Muscle of leg (tissue), 16 donors: ENCODE measurements at places on chromosomes 1 and 21. TPM values are rescaled to one million over a fixed set of nuclear protein-coding genes. Genes with fewer than 3 reads are reported as not detected.

- no peak for DNase-seq
- H3K27ac ChIP-seq: no peak overlapping the region
- peaks cover 23% of the 10 kb centered on the region for H3K4me1 ChIP-seq
Measured at GRCh38 chr1:21592086-21592865, 76.9 kb downstream of the RAP1GAP start.

DNA sequence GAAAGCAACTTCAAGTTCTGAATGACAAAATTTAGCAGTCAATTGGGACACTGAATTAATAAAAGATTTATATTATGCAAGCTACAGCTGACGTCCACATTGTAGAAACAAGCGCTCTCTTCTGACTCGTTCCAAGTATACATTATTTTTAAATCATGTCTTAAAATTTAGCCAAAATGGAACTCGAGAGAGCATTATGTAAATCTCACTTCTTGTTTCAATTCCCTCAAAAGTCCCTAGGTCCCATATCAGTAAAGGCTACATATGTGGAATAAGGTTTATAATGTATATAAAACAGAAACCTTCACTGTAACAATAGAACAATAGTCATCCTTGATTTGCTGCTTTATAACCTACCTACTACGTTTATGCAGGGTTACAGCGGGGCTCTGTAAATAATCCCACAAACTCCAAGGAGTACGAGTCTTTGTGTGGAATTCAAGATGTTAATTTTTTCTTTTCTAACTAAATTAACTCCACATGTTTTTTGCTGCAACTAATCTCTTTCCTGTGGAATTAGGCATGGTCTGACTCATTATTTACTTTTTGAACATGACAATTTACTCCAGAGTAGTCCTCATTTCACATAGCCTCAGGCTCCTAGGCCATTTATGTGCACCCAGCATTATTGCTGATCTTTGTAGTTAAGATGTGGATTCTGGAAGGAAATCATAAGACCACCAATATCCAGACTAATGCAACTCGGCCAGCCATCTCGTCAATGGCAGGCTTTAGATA is 785.1 kb downstream of the LTN1 start:
- DNase-seq: peak; percentile 96
- H3K27ac ChIP-seq: peak overlapping the region; percentile 54
- peaks cover 2% of the 10 kb centered on the region for H3K4me1 ChIP-seq
- H3K4me3 ChIP-seq: no peak overlapping the region
- H3K27me3 ChIP-seq: no peaks in the 10 kb centered on the region
- no peaks in the 10 kb centered on the region for H3K36me3 ChIP-seq

DNA sequence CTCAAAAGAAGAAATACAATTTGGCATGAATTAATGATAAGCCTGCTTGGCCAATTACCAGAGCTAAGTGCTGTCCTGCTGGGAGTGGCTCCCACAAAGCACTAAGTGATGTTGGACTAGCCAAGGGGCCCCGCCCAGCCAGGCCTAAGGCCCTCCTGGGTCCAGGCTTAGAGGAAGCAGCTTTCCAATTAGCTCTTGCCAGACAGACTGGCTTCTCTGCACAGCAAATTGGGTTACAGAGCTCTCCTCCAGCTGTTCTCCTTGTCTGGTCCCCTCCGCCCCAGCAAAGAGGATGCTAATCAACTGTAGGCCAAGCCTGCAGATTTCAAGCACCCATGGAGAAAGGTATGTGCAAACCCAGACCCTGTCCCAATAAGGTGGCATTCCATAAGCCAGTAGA is 151.9 kb downstream of the DMRTA2 start:
- H3K36me3 ChIP-seq: no peaks in the 10 kb centered on the region
- H3K4me1 ChIP-seq: no peaks in the 10 kb centered on the region
- no peaks in the 10 kb centered on the region for H3K27me3 ChIP-seq
- H3K27ac ChIP-seq: no peak overlapping the region
- H3K4me3 ChIP-seq: no peak overlapping the region

GRCh38 chr1:228497817-228498216 is 10.6 kb downstream of the RNF187 start:
- peaks cover 33% of the 10 kb centered on the region for H3K36me3 ChIP-seq
- no peak for DNase-seq
- H3K4me1 ChIP-seq: peaks cover 6% of the 10 kb centered on the region
- no peak overlapping the region for H3K27ac ChIP-seq
- no peak overlapping the region for H3K4me3 ChIP-seq

DNA sequence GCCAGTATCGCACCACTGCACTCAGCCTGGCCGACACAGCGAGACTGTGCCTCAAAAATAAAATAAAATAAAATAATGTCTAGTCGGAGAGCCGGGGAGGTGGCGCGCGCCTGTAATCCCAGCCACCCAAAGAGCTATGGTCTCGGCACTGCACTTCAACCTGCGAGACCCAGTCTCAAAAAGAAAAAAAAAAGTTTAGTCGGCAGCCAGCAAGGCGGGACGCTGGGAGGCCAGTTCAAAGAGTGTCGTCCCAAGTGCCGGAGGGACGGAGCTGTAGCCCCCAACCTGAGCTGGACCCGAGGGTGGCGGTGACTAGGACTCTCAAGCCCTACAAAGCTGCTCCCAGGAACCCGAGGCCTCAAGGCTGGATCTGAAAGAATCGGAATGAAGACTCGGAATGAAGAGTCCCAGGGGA is 632 bp upstream of the FALEC start:
- peak overlapping the region; percentile 76 for H3K4me3 ChIP-seq
- H3K27me3 ChIP-seq: no peaks in the 10 kb centered on the region
- H3K27ac ChIP-seq: peak overlapping the region; percentile 93
- peaks cover 30% of the 10 kb centered on the region for H3K4me1 ChIP-seq

GRCh38 chr1:23091545-23091944 is 72.3 kb downstream of the KDM1A start:
- H3K27ac ChIP-seq: no peak overlapping the region
- H3K36me3 ChIP-seq: peaks cover 68% of the 10 kb centered on the region
- no peak for DNase-seq
- H3K27me3 ChIP-seq: no peaks in the 10 kb centered on the region
- peaks cover 1% of the 10 kb centered on the region for H3K4me1 ChIP-seq

GRCh38 chr21:35075546-35075945 is 26.4 kb upstream of the RUNX1 start:
- H3K4me3 ChIP-seq: no peak overlapping the region
- no peak overlapping the region for H3K27ac ChIP-seq
- H3K36me3 ChIP-seq: no peaks in the 10 kb centered on the region
- H3K4me1 ChIP-seq: peaks cover 4% of the 10 kb centered on the region
- DNase-seq: peak; percentile 25

GRCh38 chr1:59978511-59978910 is 51.9 kb upstream of the CYP2J2 start:
- no peaks in the 10 kb centered on the region for H3K27me3 ChIP-seq
- DNase-seq: peak; percentile 67
- H3K27ac ChIP-seq: no peak overlapping the region
- H3K4me1 ChIP-seq: peaks cover 7% of the 10 kb centered on the region

DNA sequence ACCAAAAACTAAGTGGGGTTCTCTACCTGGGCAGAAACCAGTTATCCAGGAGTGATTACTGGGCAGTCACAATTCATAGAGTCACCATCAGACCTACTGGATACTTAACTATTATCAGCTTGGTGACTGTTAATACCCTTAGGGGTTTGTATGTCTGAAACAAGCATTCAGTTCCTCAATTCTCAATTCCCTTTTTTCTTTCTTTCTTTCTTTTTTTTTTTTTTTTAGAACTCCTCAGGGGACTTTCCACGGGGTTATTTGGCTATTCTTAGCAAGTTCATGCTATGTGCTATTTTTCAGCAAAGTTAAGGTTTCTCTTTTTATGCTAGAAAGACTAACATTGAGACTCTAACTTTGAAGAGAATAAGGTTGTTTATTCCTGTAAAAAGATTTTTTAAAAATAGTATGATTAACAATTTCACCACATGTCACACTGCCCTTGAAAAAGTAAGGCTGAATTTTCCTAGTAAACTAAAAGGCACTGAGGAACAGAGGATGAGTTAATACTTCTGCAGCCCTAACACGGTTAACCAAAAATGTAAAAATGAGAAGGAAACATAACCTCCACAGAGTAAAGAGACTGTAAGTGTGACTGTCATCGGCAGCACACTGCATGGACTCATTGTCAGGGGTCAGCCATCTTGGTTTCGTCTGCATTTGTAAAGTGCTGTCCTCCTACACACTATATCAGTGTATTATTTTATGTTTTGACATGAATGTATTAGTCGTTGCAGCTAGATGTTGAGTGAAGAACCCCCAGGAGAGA is 310.2 kb downstream of the NTNG1 start:
- peaks cover 2% of the 10 kb centered on the region for H3K4me1 ChIP-seq
- H3K36me3 ChIP-seq: no peaks in the 10 kb centered on the region
- H3K4me3 ChIP-seq: no peak overlapping the region
- no peak overlapping the region for H3K27ac ChIP-seq
- no peak for DNase-seq
- H3K27me3 ChIP-seq: no peaks in the 10 kb centered on the region

GRCh38 chr1:46152016-46152415 is 19.6 kb upstream of the PIK3R3 start:
- H3K27me3 ChIP-seq: no peaks in the 10 kb centered on the region
- no peak overlapping the region for H3K4me3 ChIP-seq
- H3K27ac ChIP-seq: no peak overlapping the region
- DNase-seq: no peak
- no peaks in the 10 kb centered on the region for H3K36me3 ChIP-seq

- no peak for DNase-seq
- H3K36me3 ChIP-seq: no peaks in the 10 kb centered on the region
- H3K27me3 ChIP-seq: no peaks in the 10 kb centered on the region
Measured at GRCh38 chr1:116493484-116494352, 77.1 kb downstream of the CD58 start.

- no peaks in the 10 kb centered on the region for H3K36me3 ChIP-seq
- peaks cover 9% of the 10 kb centered on the region for H3K4me1 ChIP-seq
- no peak for DNase-seq
- H3K4me3 ChIP-seq: no peak overlapping the region
Measured at GRCh38 chr1:35725596-35725995, 6.9 kb upstream of the C1orf216 start.

DNA sequence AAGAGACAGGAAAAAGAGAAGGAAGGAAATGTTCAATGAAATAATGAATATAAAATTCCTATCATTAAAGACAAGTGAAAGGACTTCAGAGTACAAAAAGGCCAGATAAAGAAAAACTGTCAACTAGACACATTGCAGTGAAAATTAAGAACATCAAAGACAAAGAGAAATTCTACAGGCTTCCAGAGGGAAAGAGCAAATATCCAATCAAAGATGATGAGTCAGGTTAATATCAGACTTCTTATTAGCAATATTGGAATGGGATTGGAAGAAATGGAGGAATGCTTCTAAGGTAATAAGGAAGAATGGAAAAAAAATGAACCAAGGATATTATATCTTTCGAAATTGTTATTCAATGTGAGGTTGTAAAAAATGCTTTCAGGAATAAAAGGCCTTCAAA is 7.8 kb downstream of the PLA2G2A start:
- H3K36me3 ChIP-seq: no peaks in the 10 kb centered on the region
- H3K4me3 ChIP-seq: no peak overlapping the region
- peaks cover 12% of the 10 kb centered on the region for H3K27me3 ChIP-seq
- no peak for DNase-seq
- H3K27ac ChIP-seq: no peak overlapping the region

GRCh38 chr1:3005771-3006170 is 15.5 kb upstream of the ACTRT2 start:
- peaks cover 8% of the 10 kb centered on the region for H3K27me3 ChIP-seq
- DNase-seq: no peak
- no peak overlapping the region for H3K27ac ChIP-seq
- no peaks in the 10 kb centered on the region for H3K36me3 ChIP-seq

- peak; percentile 44 for DNase-seq
- H3K27me3 ChIP-seq: peaks cover 82% of the 10 kb centered on the region
- no peaks in the 10 kb centered on the region for H3K36me3 ChIP-seq
- H3K4me3 ChIP-seq: peak overlapping the region; percentile 34
- peaks cover 43% of the 10 kb centered on the region for H3K4me1 ChIP-seq
Measured at GRCh38 chr1:156859523-156860112, 701 bp upstream of the INSRR start.

DNA sequence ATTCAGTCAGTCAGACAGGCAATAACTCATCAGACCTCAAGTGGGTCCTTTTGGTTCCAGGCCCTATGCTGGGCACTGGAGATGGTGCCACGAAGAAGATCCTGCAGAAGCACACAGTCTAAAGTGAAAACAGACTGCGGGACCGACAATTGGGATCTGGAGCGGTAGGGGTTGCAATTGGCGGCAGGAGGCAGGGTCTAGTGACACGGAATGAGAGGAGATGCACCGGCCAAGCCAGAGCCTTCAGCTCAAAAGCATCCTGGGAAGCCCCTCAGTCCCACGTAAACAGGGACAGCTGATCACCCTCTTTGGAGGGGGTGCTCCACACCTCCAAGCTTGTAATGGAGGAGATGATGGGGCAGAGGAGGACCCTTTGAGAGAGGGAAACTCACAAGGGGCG is 56.2 kb downstream of the KLHDC7A start:
- H3K27ac ChIP-seq: no peak overlapping the region
- no peaks in the 10 kb centered on the region for H3K36me3 ChIP-seq
- no peak for DNase-seq
- peaks cover 37% of the 10 kb centered on the region for H3K27me3 ChIP-seq

DNA sequence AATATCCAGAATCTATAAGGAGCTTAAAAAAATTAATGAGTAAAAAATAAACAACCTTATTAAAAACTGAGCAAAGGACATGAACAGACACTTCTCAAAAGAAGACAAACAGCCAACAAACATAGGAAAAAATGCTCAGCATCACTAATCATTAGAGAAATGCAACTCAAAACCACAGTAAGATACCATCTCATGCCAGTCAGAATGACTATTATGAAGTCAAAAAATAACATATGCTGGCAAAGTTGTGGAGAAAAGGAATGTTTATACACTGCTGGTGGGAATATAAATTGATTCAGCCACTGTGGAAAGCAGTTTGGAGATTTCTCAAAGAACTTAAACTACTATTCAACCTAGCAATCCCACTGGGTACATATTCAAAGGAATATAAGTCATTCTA is 25.3 kb downstream of the PIGK start:
- H3K36me3 ChIP-seq: peaks cover 2% of the 10 kb centered on the region
- DNase-seq: no peak
- no peaks in the 10 kb centered on the region for H3K4me1 ChIP-seq
- no peak overlapping the region for H3K4me3 ChIP-seq

GRCh38 chr1:61348025-61348665 is 265.8 kb downstream of the NFIA start:
- no peak overlapping the region for H3K27ac ChIP-seq
- no peak for DNase-seq
- H3K36me3 ChIP-seq: peaks cover 14% of the 10 kb centered on the region

GPR37L1 gene
- total RNA-seq: 0.04 TPM

CHAF1B gene
- total RNA-seq: 2.4 TPM

KRTAP11-1 gene
- total RNA-seq: not detected

SLC30A10 gene
- 0.71 TPM for total RNA-seq

SH2D5 gene
- total RNA-seq: 0.13 TPM

RNU1-3 gene
- 2,384 TPM for total RNA-seq
